Stimulated activated CD4-positive, alpha-beta T cell treated with anti-CD3 and anti-CD28 coated beads, Interleukin-4, amount 100 ng/mL, for 1 hour (primary cell): ENCODE measurements at places on chromosomes 13 and 19.

DNA sequence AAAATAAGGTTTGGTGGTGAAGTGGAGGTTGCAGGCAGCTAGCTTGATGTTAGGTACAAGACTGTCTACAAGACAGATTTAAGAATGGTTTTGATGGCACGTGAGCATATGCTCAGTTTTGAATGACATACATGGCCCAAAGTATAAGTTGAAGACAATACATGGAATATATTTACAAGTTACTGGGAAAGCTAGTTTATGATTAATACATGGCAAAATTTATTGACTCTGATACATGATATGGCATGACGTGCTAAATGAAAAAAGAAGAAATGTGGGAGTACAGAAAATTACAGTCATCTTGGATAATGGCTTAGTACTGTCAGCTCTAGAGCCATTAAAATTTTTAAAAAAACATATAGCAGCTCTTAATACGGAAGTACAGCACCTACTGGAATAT is 4.4 kb downstream of the KLF5 start:
- DNase-seq = no peak

DNA sequence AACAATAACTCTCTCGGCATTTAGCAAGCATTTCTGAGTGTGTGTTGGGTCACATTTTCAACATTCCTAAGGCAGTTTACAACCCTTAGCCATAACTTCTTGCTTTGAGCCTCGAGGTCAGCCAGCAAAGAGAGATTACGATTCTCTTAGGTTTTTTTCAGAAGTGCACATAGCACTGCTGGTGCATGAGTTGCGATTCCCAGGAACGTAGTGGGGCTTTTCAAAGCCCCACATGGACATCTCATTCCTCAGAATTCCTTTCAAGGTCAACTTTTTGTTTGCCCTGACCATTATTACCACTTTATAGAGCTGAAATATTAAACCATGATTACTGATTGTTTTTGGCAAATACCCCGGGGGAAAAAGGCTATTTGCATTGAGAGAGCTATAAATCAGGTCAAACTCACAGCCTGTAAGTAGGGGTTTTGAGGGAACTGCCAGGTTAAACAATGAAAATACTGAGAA is 705.3 kb downstream of the GPC5 start:
- no peak for DNase-seq

DNA sequence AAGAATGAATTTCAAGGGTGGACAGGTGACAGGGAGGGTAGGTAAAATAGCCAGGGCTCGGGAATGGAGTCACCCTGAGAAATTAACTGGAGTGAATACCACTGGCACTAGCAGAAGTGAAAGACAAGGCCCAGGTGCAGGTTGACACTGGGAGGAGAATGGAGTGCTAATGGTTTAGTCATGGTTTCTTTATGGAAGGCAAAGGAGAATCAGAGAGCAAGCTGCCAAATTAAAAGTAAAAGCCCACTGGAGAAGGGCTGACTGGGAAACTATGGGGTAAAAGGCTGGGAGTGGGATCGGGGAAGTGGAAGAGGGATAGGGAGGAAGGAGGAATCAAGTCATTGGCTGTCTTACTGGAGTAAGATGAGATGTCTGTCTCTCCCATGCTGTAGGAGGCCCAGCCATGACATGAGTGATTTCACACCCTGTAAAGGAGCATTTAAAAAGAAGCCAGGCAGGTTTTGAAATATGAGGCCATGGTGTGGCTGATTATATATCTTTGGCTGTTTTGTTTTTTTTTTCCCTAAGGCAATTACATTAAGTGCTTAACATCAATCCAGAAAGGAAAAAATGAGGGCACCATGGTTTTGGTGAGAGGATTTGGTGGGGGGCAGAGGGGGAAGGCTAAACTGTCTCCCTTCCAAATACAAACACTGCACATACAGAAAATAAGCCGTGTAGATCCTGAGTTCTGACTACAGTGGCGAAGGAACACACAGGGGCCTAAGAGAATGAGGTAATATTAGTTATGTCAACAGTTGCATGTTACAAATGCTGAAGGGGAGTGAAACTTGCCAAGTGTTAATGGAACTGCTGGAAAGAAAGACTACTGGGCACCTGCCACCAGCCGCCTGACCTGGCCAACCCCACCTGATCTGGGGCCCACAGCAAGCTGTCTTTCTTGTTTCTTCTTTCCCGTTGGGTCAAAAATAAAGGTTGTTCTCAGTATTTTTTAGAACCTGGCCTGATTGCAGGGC is 183.5 kb upstream of the TSC22D1 start:
- no peak for DNase-seq

- no peak for DNase-seq
Observed at GRCh38 chr13:88097541-88097940, 426.4 kb downstream of the SLITRK5 start.

DNA sequence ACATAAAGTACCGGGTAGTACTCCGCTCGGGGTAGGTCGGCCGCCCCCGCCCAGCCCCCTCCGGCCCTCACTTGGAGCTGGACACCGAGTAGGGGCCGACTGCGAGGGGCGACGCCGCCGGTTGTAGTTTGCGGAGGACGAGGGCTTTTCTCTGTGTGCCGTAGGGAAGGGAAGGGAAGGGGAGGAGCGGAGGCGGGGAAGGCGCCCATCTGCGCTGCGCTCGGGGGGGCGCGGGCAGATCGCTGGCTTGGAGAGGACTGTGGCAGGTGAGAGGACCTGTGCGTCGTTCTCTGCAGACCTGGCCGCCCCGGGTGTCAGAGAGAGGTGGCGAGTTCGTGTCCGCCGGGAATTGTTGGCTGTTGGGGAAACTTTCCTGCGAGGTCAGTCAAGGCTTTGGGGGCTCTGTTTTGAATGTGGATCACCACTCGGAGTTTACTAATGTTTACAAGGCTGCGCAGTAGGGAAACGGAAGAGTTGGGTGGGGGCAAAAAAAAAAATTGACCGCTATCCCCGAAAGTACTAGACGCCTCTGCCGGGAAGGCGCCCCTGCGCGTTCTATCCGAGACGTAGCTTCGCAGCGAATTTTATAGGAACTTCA is 1.4 kb downstream of the ING1 start:
- DNase-seq = peak; percentile 46

DNA sequence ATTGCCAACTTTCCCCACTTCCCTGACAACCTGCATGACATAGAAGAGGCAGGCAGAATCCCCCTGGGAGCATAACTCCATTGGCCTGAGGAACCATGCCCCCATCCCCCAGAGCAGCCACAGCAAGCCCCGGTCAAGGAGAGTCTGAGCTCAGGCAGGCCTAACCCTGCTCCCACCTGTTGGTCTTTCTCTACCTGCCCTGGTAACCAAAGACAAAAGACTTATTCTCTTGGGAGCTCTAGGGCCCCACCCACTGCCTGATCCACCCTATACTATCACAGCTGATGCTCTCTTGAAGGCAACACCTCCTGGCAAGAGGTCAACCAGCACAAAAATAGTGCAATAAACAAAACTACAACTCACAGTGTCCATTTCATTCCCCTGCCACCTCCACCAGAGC is 59.3 kb downstream of the TNFSF13B start:
- DNase-seq = no peak

DNA sequence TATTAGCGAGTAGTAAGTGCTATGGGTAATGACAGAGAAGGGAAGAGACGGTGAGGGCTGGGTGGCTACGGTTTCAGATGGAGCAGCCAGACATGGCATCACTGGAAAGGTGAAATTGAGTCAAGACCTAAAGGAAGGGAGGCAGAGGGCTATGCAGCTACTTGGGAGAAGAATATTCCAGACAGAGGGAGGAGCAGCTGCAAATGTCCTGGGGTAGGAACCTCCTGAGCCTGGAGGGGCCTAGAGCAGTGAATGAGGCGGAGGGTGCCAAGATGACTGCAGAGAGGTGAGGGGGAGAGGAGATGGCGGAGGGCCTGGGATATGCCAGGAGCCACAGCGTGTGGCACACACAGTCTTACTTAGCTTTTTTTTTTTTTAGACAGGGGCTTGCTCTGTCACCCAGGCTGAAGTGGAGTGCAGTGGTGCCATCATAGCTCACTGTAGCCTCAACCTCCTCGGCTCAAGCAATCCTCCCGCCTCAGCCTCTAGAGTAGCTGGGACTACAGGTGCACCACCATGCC is 21.1 kb downstream of the PLEKHF1 start:
- DNase-seq = no peak

GRCh38 chr19:403221-404027 is 5.5 kb downstream of the C2CD4C start:
- DNase-seq = no peak

GRCh38 chr13:75513271-75513670 is 24.4 kb downstream of the COMMD6 start:
- DNase-seq = no peak

DNA sequence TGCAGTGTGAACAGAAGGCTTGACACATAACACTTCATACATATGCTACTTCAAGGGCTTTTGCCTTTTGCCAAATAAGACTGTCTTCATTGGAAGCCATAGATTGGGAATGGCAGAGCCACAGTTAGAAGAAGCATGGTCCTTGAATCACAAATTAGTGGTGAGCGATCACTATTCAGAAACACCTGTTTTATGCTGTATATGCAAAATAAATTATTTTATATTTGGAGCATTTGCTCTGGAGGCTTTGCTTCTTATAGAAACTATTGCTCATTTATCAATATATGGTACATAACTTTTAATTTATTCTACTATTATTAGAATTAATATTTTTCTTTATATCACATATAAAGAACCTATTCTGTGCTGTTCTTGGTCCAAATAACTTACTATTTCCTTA is 270.4 kb upstream of the SPRY2 start:
- no peak for DNase-seq

GRCh38 chr19:31387717-31388301 is 38.6 kb upstream of the TSHZ3 start:
- DNase-seq = no peak

GRCh38 chr19:44883922-44884321 is 7.1 kb upstream of the TOMM40 start:
- DNase-seq = no peak

- DNase-seq = no peak
Observed at GRCh38 chr13:103036268-103036667, 29.9 kb downstream of the SLC10A2 start.

- no peak for DNase-seq
Observed at GRCh38 chr19:2334986-2335846, 6.7 kb downstream of the SPPL2B start.

DNA sequence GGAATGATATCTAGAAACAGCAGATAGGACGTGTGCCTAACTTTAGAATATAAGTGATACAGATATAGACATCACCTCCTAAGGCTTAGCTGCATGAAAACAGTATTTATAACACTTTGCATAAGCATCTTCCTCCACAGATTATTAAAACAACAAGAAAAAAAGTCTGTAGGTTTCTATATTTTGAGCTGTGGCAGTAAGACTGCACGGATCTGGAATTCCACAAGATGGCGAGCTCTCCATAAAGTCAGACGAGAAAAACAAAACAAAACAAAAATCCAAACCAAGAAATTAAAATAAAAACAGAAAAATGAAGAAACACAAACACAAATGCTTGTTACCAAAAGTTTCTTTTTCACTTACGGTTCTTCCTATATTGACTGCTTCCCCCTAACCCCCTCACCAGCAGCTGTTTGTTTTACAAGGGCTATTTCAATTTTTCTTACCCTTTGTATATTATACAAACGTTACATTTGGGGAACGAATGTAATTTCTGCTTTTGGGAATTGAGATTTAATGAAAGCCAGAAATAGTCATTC is 285.8 kb downstream of the MYO16 start:
- no peak for DNase-seq

- DNase-seq = peak; percentile 70
Observed at GRCh38 chr19:10654610-10655456, 687 bp downstream of the ILF3 start.

DNA sequence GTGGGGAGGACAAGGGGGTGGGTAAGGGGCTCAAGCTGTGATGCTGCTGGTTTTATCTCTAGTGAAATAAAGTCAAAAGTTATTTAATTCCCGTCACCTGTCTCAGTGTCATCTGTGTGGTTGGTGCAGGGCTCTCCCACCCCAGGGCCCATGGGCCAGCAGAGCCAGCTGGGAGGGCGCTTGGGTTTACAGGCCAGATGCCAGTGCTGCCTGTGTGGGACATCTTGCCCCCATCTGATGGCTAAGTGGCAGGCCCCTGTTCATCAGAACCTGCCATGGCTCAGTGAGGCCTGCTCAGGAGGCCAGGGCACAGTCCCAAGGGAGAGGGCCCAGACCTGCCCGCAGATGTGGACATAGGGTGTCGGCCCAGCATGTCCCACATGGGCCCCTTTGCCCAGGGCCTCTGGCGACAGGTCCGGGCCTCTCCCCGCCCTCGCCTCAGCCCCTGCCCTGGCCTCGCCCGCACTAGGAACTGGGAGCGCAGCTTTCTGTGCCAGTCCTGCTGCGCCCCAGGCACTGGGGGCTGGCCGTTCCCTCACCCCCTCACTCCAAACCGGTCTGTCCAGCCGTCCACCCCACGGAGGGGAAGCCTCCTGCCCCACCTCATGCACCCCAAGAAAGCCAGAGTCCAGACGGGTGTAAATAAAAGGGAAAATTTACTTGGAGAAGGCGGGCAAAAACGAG is 5.3 kb downstream of the ZNF296 start:
- no peak for DNase-seq

DNA sequence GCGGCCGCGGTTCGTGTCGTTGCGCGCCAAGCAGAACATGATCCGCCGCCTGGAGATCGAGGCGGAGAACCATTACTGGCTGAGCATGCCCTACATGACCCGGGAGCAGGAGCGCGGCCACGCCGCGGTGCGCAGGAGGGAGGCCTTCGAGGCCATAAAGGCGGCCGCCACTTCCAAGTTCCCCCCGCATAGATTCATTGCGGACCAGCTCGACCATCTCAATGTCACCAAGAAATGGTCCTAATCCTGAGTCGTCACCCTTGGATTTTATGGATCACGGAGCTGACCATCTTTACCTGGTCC is 475 bp downstream of the MRPL57 start:
- DNase-seq = peak; percentile 45

- peak; percentile 48 for DNase-seq
Observed at GRCh38 chr19:50565984-50566903, 2.0 kb downstream of the LRRC4B start.
